ENCODE measurements at places on chromosomes 7 and 10. TPM values are rescaled to one million over a fixed set of nuclear protein-coding genes. Genes with fewer than 3 reads are reported as not detected.

The GFRA1 gene
- 5.0 TPM for total RNA-seq

- DNase-seq, result no peak
These were observed 81.9 kb upstream of the DNAAF5 start for GRCh38 chr7:644381-645305.

The TMEM196 gene
- 0.05 TPM for total RNA-seq

DNA sequence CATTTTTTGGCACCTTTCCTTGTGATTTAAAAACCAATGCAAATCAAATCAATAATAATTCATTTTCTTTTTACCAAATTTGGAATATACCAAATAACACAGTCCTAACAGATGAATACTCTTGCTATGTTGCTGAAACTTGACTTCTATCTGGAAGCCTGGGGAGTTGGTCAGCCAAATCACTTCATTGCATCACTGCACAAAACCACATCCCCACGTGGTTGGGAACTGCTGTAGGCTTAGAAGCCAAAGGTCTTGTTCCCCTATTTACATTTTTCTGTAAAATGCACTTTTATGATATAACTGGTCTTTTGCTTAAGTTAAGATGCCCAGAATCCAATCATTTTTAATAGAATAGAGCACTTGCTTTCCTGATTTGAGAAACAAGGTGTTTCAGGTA, 15.2 kb downstream of the GPR85 start:
- DNase-seq, result no peak

DNA sequence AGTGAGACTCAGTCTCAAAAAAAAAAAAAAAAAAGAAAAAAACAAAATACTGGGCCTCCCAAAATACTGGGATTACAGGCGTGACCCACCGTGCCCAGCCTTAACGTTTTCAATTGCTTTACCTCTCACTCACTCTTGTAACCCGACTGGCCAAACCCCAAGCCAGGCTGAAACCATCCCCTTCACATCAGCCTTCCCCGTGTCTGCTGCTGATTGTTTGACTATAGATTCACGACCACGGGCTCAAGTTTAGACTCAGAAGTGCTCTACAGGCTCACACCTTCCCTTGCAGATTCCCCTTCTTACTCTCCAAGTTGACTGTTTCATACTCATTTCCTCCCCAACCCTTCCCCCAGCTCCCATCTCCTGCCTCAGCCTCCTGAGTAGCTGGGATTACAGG, 22.3 kb downstream of the TYW1 start:
- DNase-seq, result no peak

The HOXA6 gene
- 0.33 TPM for total RNA-seq

GRCh38 chr7:99171731-99172130, 27.8 kb upstream of the SMURF1 start:
- no peak for DNase-seq

DNA sequence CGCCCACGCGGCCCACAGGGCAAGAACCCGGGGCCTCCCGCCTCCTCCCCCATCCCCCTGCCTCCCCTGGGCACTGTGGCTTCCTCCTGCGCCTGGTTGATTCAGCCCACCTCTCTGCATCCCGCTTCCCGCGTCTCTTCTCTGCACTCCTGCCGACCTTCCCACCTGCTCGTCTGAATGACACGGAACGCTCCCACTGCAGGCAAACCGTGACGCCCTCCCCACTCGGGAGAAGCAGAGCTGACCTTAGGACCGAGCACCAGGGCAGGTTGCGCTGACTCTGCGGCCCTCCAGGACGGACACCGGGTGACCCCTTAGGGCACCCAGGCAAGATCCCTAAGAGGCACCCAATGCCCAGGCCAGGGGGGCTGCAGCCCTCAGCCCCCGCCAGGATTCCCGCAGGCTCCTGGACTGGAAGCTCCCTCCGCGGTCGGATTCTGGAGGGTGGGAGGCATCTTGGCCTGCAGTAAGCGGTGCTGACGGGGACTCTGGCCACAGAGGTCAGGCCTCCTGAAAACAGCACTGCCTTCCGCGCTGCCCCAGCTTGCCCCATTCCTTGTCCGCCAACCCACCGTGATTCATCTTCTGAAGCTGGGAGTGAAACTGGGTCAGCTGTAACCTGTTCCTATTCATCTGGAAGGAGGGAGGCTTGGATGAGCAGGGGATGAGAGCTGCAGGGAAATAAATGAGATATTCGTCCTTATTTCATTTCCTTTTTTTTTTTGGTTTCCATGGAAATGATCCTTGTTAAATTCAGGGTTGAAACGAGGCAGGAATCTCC, 990 bp downstream of the CALML3 start:
- DNase-seq, result no peak

The PITX3 gene
- 0.05 TPM for total RNA-seq

DNA sequence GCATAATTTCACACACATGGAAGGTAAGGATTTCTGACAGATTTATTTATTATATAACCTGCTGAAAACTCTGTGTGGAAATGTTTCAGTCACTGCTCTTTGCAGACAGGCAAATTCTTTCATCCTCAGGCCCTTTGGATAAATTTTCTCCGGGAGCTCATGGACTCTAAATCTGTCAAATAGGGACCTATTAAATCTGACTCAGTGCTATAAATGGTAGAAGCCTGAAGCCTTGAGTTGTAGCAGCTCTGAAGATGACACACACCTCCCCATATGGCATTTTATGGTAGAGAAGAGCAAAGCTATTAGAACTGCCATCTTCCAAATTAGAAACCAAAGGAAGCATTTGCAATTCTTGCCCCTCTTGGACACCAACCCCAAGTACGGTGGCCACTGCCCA, 808.7 kb downstream of the XPNPEP1 start:
- no peak for DNase-seq

The DEPP1 gene
- total RNA-seq, result 12.2 TPM

The EPHB6 gene
- total RNA-seq, result 75.6 TPM

GRCh38 chr7:31958226-31958625, 112.0 kb downstream of the PDE1C start:
- DNase-seq, result no peak

GRCh38 chr7:28180031-28180363, 598 bp downstream of the JAZF1 start:
- DNase-seq, result no peak

The FFAR4 gene
- 0.14 TPM for total RNA-seq

DNA sequence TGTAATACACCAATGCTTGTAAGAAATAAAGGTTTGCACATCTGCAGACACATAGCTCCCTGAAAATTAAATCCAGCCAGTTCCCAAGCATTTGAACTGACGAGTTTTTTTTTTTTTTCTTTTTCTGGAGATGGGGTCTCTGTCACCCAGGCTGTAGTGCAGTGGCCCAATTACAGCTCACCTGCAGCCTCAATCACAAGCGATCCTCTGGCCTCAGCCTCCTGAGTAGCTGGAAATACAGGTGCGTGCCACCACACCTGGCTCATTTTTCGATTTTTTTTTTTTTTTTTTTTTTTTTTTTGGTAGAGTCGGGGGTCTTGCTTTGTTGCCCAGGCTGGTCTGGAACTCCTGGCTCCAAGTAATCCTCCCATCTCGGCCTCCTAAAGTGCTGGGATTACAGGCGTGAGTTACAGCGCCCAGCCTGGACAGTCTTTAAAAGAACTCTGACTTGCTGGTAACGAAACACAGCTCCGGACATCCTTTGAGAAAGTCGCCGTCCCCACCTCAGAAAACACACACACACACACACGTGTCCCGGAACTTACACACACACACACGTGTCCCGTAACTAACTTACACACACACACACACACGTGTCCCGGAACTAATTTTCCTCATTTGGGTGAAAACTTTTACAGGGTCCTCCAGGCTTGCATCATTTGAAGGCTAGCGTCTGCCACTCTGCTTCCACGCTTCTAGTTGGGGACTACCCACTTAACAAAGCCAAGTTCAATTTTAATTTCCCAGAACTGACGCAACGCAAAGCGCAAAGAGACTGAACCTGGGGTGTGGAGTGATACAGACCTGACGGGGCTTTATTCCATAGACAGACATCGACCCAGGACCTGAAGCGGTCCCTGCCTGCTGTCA, 18.6 kb downstream of the OCM2 start:
- DNase-seq, result peak; percentile 16

GRCh38 chr7:132488634-132489302, 87.5 kb downstream of the PLXNA4 start:
- DNase-seq, result no peak

DNA sequence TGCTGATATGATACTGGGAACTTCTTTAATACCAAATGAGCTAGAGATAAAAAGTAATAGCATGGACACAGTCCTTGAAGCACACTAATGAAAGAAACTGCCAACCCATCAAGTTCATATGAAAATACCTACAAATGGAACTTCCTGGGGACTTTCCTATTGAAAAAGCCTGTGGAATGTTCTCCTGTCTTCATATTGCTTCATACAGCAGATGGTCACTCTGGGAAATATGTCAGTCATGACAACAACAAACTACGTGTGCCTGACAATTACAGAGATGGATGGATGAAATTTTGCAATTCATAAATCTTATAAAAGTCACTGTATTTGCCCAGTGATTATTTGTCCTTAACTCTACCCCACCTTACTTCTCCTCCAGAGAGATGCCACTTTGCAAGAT, 106.6 kb upstream of the COL1A2 start:
- no peak for DNase-seq

GRCh38 chr10:22634093-22634492, 80.3 kb downstream of the PIP4K2A start:
- DNase-seq, result no peak

The PTPRE gene
- 15.2 TPM for total RNA-seq

DNA sequence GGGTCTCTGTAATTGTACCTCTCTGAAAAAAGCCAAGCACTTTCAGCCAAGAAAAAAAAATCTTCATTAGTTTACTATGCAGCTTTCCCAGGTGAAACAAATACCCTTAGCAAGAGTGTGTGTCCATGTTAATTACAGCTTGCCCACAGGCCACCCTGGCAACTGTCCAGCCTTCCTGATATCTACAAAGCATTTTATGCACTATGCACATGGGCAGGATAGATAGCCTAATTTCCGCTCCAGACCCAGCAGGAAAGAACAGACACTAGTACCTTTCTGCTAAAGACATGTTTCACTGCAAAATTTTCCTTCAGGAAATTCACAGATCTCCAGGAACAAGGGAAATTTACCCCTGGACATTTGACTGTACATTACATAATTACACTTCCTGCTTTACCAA, 24.4 kb downstream of the CACNA2D1 start:
- DNase-seq, result no peak

The BRAF gene
- 17.3 TPM for total RNA-seq

- DNase-seq, result no peak
These were observed 123.3 kb downstream of the PAXIP1 start for GRCh38 chr7:154879629-154880028.

- DNase-seq, result no peak
These were observed 18.0 kb downstream of the VSIR start for GRCh38 chr10:71755179-71755879.

GRCh38 chr10:2122431-2123124, 385.3 kb upstream of the ADARB2 start:
- no peak for DNase-seq

The INSYN2A gene
- total RNA-seq, result 1.2 TPM

The ZNF365 gene
- 0.19 TPM for total RNA-seq

The COL17A1 gene
- total RNA-seq, result 75.3 TPM

- no peak for DNase-seq
These were observed 26.6 kb downstream of the POLR3A start for GRCh38 chr10:78002541-78003288.

DNA sequence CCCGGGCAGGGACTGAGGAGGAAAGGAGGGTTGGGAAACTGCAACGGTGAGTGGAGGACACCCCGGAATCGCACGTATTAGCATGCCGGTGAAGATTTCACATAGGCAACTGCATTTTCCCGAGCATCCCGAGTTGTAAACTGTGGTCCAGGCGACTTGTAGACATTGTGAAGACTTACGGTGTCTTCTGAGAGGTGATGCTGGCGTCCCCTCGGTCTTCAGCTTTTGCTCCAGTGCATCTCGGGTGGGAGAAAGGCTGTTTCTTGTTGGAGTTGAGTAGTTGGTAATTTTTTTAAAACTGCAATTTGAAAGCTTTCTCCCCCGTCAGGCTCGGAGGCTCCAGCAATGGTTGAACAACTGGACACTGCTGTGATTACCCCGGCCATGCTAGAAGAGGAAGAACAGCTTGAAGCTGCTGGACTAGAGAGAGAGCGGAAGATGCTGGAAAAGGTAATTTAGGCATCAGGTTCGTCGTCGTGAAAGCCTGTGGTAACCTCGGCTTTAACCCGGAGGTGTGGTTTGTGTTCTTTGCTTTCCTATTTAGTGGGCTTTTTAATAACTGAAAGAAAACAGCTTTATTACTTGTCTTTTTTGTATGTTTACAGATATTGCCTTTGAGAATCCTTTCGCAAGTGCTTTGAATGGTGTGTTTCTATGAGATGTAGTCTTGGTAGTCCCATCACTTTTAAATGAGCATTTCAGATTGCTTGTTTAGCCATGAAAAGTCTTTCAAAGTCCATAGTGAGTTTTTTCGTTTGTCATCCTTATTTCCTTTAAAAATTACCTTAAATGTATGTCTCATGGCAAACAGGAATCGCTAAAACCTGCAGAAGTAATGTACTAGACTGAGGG, 687 bp downstream of the HELLS start:
- peak; percentile 36 for DNase-seq

DNA sequence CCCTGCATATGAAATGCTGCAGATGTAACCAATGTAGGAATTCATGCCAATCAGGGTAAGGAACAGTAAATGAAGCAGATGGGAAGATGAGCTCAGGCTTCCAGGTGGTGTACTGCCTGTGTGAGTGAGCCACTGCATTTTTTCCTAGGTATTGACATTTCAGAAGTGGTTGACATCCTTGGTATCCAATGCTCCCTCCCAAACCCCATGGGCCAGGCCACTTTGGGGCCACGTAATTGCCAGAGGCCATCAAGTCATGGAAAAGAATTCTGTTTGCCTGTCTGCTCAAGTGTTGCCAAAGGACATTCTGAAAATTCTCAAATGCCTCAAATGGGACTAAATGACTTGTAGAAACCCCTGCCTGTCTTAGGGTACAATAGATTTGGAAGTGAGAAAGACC, 384.6 kb downstream of the GATA3 start:
- DNase-seq, result no peak

- DNase-seq, result no peak
These were observed 62.6 kb upstream of the PDGFA start for GRCh38 chr7:582081-582835.

The SFRP5 gene
- total RNA-seq, result 2.4 TPM

GRCh38 chr10:76971547-76972170, 665.9 kb downstream of the KCNMA1 start:
- no peak for DNase-seq

The DRGX gene
- total RNA-seq, result 0.05 TPM

- DNase-seq, result no peak
These were observed 109.3 kb upstream of the ARID5B start for GRCh38 chr10:61792097-61792716.

The NKX1-2 gene
- total RNA-seq, result 0.05 TPM

Data from thymus (tissue), 14 donors.